ENCODE measurements at places on chromosomes 12 and 14. TPM values are rescaled to one million over a fixed set of nuclear protein-coding genes. Genes with fewer than 3 reads are reported as not detected.

The GZMH gene
- 2.5 TPM for polyA plus RNA-seq

The SERPINA9 gene
- polyA plus RNA-seq: not detected

The KCNJ8 gene
- not detected for polyA plus RNA-seq

The SLC25A21 gene
- polyA plus RNA-seq: not detected

The GMPR2 gene
- 120 TPM for polyA plus RNA-seq

The STAC3 gene
- polyA plus RNA-seq: not detected

The NCKAP5L gene
- not detected for polyA plus RNA-seq

The ALDH1L2 gene
- polyA plus RNA-seq: not detected

The ZNF891 gene
- polyA plus RNA-seq: 0.18 TPM

The SERPINA1 gene
- 3.2 TPM for polyA plus RNA-seq

The SIX6 gene
- polyA plus RNA-seq: not detected

The TAC3 gene
- polyA plus RNA-seq: not detected

The SIX1 gene
- not detected for polyA plus RNA-seq

The WNT5B gene
- not detected for polyA plus RNA-seq

The ANAPC7 gene
- polyA plus RNA-seq: 20.1 TPM

The KCNMB4 gene
- 0.72 TPM for polyA plus RNA-seq

The HOXC5 gene
- polyA plus RNA-seq: not detected

The TAS2R30 gene
- polyA plus RNA-seq: not detected

The TESPA1 gene
- 16.5 TPM for polyA plus RNA-seq

The SELPLG gene
- 56.4 TPM for polyA plus RNA-seq

The RBP5 gene
- not detected for polyA plus RNA-seq

The KCNH5 gene
- polyA plus RNA-seq: not detected

The PEBP1 gene
- 293 TPM for polyA plus RNA-seq

The SRRM4 gene
- not detected for polyA plus RNA-seq

The RFX4 gene
- not detected for polyA plus RNA-seq

The LRRC9 gene
- polyA plus RNA-seq: not detected

All from naive B cell (primary cell).